Cortex of kidney (tissue), 1 donor: ENCODE measurements at places on chromosomes 7 and 10.

- DNase-seq = no peak
Observed at GRCh38 chr7:36202398-36202797, 49.3 kb downstream of the EEPD1 start.

- no peak for DNase-seq
Observed at GRCh38 chr10:17805330-17805729, 3.8 kb upstream of the MRC1 start.

DNA sequence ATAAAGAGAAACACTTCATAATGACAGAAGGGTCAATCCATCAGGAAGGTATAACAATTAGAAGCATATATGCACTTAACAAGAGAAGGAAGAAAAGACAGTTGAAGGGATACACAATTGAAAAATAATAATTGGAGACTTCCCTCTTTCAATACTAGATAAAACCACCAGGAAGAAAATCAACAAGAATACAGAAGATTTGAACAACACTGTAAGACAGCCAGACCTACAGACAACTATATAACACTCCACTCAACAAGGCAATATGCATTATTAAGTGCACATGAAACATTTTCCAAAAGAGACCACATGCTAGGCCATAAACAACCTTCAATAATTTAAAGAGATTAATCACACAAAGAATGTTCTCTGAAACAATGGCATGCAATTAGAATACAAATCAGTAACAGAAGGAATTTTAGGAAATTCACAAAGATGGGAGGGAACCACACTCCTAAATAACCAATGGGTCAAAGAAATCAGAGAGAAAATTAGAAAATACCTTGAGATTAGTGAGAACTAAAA, 35.1 kb downstream of the ZNF438 start:
- no peak for DNase-seq

GRCh38 chr7:135650831-135651573, 11.3 kb upstream of the STMP1 start:
- DNase-seq = no peak

- DNase-seq = no peak
Observed at GRCh38 chr7:12893292-12893691, 205.9 kb downstream of the ARL4A start.

DNA sequence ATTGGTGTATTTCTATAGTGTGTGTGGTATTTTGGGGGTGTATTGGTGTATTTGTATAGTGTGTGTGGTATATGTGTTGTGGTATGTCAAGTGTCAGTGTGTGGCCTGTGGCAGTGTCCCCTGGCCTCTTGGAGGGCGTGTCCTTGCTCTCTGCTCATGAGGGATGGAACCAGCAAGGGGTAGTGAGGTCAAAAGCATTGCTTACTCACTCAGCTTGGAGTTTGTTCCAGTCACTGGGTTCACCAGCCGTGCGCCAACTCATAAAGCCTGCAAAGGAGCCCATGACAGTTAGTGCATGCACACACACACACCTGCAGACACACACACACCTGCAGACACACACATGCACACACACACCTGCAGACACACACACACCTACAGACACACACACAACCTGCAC, 4.3 kb upstream of the TRPV6 start:
- no peak for DNase-seq

GRCh38 chr10:22704471-22704911, 9.9 kb downstream of the PIP4K2A start:
- DNase-seq = no peak

- no peak for DNase-seq
Observed at GRCh38 chr7:159102681-159103381, 41.8 kb downstream of the VIPR2 start.

DNA sequence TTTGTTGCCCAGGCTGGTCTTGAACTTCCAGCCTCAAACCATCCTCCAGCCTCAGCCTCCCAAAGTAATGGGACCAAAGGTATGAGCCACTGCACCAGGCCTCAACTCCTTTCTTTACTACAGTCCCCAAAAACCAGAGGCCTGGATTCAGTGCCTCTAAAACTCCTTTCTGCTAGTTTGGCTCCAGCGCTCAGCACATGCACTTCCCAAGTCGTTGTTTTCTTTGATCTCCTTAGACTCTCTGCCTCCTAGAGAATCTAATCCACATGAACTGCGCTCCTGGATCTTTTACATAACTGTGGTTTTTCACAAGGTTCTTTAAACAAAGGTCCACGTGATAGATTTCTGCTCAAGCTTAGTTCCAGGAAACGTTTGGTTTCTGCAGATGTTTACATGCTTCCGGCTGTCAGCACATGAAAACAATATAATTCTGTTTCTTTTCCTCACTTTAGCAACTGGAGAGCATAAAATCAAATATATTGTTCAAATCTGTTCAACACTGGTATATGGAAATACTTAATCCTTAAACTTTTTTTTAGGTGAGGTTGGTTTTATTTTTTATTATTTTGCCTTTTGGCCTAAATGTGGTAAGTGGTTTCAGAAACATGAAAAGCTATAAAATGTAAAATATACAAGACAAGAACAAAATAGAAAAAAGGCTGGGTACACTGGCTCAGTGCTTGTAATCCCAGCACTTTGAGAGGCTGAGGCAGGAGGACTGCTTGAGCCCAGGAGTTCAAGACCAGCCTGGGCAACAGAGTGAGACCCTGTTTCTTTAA, 270.5 kb upstream of the MKLN1 start:
- DNase-seq = no peak

GRCh38 chr10:79244068-79244442, 103.2 kb upstream of the PPIF start:
- DNase-seq = no peak

DNA sequence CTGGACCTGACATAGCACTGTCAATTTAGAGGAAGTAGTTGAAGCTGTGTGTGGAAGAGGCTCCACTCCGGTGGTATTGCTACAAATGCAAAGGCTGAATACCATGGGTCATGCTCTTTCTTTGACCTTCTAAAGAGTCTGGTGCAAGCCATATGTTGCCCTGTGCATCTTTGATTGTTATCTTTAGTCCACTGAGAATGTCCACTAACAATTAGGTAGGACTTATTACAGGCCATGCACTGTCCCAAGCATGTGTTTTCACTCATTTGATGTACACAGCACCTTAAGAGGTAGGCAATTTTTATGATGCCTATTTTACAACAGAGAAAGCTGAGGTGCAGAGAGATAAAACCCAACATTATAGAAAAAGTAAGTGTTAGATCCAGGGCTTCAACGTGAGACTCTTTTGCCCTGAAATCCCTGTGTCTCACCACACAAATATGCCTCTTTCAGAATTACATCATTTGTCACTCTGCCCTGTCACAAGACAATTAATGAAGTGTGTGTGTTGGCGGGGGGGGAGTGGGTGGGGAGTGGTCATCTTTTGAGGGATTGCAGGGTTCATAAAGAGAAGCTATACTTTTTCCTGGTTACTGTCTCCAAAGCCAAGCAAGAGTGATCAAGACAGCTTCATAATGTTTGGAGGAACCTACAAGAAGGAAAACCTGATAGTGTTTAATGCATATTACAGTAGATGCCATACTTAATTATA, 637.6 kb upstream of the IGFBP3 start:
- DNase-seq = no peak

DNA sequence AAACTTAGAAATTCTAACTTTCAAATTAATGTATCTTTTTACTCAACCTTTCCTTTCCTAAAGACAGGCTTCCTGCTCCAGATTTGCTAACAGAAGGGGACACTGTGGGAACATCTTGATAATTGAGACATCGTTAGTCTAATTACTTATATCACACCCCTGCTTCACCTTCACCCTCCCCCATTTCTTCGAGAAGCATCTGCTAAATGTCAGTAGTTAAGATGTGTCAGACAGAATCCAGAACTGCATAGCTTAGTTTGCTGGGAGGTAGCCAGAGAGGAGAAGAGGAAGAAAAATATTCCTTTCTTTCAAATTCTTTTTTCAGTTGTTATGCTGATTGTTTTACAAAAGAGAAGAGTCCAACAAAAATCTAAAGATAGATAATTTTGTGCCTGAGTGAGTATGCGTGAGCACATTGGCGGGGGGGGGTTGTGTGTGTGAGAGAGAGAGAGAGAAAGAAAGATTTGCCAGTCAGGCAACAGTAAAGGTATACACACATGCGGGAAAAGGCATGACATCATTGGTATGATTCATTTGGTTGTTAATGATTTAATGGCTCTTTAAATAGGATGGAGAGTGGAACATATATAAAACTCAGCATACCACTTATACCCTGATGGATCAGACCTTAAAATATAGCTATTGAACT, 192.4 kb downstream of the PTN start:
- no peak for DNase-seq

DNA sequence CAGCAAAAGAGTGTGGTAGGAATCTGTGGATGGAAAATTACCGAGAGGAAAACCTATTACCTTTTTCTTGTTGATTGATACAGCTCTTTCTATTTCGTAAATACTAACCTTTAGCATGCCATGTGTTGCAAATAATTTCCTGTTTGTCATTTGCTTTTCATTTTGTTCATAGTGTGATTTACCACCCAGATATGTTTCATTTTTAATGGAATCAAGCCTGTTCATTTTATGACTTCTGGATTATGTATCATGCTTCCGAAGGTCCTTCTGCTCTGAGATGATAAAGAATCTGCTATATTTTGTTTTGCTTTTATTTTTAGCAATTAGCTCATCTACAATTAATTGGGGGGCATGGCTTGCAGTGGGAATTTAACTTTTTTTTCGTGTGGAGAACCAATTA, 46.5 kb downstream of the INPP5F start:
- no peak for DNase-seq

- DNase-seq = no peak
Observed at GRCh38 chr7:157501581-157501980, 164.8 kb downstream of the DNAJB6 start.

- DNase-seq = no peak
Observed at GRCh38 chr7:18517646-18518045, 22.1 kb downstream of the HDAC9 start.

- no peak for DNase-seq
Observed at GRCh38 chr10:48279081-48279751, 4.7 kb upstream of the FRMPD2 start.

DNA sequence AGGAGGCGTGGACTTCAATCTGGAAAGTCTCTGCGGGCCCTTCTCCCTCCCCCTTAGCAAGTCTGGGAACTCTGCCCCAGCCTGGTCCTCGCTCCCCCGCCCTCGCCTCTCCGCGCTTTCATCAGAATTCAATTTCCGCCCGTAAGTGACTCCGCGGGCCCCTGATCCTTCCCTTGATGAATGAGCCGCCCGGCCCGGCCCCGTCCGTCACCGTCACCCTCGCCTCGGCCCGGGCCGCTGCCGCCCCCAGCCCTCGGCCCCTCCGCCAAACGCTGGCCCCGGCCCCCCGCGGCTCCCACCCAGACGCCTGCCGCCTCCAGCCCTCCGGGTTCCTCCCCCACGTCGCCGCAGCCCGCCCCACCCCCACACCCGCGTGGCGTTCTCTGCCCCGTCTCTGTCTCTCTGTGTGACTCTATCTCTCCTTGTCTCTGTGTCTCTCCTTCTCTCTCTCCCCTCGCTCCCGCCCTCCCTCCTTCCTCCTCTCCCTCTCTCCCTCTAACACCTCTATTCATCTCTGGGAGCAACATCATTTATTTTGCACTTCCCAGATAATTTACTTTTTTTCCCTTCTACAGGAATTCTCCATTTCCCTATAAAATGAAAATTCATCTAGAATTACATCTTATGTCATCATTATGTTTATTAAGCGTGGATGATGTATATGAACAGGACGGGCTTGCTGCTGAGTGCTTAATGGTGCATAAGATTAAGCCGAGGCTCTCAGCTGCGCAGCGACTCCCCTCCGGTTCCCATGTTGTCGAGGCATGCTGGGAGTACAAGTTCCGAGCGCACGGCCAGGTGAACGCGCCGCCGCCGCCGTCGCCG, 91.2 kb upstream of the PAX2 start:
- no peak for DNase-seq

- DNase-seq = no peak
Observed at GRCh38 chr7:12207046-12207445, 4.0 kb upstream of the TMEM106B start.
